ENCODE measurements at places on chromosomes 16 and 17. TPM values are rescaled to one million over a fixed set of nuclear protein-coding genes. Genes with fewer than 3 reads are reported as not detected.

TP53TG3C gene
- not detected for total RNA-seq

MMP2 gene
- total RNA-seq, result not detected

HLF gene
- 0.65 TPM for total RNA-seq

TBC1D28 gene
- total RNA-seq, result not detected

MYH3 gene
- 3.9 TPM for total RNA-seq

CALB2 gene
- not detected for total RNA-seq

TBC1D3C gene
- not detected for total RNA-seq

PHOSPHO1 gene
- not detected for total RNA-seq

PIGL gene
- total RNA-seq, result 25.2 TPM

DNA sequence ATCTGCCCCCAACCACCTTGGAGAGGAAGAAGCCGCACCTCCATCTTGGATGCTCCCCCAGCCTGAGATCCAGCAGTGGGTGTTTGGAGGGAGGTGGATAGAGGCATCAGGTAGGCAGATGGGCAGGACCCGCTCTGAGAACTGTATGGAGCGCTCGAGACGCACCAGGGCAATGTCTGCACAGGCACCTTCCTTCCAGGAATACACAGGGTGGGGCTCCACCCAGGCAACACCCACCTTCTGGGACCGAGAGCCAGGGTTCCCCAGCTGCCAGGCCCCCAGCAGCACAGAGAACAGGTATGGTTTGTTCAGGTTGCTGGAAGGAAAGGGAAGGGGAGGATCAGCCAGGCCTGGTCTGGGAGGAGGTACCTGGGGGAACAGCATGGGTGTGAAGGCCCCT, 2.4 kb downstream of the PRSS22 start:
- no peak for DNase-seq

- DNase-seq, result no peak
These were observed 380.3 kb downstream of the SNX29 start for GRCh38 chr16:12356632-12357340.

DNA sequence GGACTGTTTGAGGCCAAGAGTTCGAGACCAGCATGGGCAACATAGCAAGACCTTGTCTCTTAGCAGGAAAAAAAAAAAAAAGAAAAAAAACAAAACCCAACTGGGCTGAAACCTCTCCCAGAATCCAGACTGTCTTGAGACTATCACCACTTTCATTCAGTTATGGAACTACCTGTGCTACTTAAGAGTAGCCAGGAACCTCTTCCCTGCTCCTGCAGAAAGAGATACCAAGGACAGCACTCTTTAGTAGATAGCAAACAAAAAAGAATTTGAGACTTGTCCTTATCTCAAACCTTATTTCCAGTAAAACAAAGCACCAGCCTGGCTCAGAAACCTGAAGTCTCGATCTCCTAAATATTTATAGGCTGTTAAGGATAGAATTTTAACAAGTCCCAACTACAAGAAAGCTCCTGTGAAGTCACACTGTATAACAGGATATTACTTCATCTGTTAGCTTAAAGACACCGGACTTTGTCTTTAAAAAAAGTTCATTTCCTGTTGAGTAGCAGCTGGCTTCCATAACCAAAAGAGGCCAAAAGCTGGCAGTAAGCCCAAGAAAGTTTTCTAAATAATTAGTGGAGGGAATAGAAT, 5.1 kb downstream of the CDR2 start:
- no peak for DNase-seq

DNA sequence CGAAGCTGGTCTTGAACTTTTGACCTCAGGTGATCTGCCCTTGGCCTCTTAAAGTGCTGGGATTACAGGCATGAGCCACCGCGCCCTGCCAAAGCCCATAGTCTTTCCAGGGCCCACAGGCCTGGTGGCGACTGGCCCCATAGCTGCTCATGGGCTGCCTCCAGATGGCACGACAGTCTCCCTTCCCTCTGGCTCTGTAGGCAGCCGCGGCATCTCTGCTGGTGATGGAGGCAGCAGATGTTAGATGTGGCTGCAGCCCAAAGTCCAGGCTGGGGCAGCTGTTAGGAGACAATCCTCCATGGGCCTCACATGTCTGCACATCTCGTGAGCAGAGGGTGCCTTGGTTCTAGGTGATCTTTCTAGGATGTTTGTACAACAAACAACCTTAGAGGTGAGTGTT, 69.7 kb upstream of the DNAJA2 start:
- no peak for DNase-seq

- no peak for DNase-seq
These were observed 108.9 kb upstream of the EEF2KMT start for GRCh38 chr16:5206331-5206990.

DNA sequence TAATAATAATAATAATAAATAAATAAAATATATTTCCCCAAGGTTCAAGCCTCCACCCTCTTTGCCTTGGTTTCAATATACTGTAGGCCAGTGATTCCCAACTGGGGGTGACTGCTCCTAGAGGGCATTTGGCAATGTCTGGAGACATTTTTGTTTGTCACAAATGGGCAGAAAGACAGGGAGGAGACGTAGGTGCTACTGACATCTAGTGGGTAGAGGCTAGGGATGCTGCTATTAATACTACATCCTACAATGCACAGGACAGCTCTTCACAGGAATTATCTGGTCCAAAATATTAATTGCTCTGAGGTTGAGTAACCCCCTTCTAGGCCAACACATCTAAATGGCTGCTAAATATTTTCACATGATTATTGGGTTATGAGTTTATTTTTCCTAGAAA, 12.8 kb upstream of the PRR14 start:
- DNase-seq, result peak; percentile 48

DNA sequence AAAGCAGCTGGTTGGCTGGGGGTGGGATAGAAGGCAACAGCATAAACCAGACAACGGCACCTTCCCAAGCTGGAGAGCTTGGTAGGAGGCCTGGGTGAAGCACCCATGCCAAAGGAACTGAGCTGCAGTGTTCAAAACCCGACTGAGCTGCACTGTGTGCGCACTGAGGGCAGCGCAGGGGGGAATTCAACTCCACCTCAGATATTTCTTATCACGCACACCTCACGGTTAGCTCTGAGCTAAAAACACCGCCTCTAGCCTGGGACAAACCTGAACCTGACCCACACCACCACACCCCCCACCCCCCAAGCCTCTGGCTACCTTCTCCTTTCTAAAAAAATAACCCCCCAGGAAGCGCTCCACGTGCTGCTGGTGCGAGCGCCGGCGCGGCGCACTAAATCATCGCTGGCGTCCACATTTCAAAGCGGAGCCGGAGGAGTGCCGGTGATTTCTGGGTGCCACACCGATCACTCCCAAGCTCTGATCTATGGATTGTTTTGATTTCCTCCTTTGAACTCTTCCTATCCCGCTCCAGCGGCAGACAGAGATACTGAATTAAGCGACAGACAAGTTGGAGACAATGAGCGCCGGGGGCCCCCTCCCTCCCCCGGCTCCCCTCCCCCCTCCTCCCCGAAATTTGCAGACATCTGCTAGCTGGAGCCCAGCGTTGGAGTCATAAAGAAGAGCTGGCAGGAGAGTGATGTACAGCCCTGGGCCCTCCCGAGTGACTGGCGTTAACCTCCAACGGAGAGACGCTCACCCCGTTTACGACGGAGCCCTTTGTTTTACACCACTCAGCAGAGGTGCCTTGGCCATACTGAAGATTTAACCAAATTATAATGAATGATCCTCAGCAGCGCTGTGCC, 85.0 kb downstream of the NOG start:
- DNase-seq, result no peak

- no peak for DNase-seq
These were observed 21.9 kb downstream of the MRM1 start for GRCh38 chr17:36623281-36623680.

DNA sequence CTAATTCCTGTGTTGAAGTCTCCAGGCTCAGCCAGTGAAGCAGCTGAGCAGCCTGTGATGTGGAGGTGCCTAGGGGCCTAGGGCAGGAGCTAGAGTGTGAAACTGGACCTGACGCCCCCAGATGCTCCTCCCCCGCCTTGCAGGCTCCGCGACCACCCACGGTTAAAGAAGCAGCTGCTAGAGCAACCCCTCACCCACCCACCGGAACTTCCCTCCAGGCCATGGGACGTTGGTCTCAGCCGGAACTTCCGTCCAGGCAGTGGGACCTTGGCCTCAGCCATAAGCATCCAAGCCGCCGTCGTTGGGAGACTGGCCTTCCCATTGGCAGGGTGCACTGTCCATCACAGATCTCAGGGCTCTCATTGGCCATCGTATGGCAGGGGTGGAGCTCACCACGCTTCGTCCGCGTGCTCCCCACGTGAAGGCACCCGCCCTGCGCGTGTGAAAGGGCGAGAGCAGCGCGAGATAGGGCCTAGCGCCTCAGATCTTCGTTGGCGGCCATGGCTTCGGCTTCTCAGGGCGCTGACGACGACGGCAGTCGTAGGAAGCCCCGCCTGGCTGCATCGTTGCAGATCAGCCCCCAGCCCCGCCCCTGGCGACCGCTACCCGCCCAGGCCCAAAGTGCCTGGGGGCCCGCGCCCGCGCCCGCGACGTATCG, at the start of gene ADAD2:
ADAD2 (plus strand) TSS at position 427 of the 658 bp plus-strand sequence; CDS start at position 501, 74 bp downstream.
- no peak for DNase-seq

DNA sequence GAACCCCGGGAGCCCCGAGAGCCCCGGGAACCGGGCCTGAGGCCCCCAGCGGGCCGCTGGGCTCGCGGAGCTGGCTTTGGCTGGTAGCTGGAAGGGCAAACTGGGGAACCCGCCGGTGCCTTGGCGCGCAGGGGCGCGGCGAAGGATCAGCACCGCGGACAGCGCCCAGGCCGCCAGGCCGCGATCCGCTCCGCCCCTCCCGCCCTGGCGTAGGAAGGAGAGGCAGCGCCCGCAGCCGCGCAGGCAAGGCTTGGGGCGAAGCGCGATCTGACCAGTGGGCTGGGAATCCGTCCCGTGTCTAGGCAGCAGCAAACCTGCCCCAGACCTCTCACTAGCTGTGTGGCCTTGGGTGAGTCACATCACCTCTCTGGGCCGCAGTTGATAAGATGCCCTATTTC, 331 bp upstream of the CCDC92B start:
- peak; percentile 73 for DNase-seq

DNA sequence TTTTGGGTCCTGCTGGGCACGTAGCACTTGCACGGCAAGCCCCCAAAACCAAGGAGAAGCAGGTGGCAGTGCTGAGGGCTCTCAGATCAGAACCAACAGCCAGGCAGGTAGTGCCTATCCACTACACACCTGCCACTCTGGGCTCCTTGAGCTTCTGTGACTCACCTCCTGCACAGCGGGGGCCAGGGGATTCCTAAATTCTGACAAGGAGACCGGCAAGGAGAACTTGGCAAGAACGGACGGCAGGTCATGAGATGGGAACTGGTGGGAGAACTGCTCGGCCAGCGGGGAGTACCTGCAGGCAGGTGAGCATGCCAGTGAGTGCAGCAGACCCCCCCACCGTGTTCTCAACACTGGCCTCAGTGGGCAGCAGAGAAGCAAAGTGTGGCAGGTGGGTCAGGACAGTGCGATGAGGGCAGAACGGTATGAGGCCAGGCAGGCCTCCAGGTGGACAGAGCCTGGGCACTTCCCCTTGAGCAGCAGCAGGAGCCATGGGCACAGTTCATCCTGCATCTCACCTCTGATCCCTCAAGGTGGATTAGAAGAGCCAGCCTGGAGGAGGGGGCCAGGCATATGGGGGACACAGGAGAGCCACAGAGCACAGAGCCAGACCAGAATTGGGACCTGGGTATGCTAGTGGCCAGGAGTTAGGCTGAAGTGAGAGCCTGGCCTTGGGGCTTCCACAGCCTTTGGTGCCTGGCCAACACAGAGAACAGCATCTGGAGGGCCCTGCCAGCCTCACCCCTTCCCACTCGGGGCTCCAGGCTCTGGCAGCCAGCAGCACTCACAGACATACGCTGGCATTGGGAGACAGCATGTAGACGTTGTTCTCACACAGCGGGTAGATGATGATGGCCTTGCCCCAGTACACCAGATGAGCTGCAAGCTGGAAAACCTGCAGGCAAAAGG, 14.7 kb downstream of the MPG start:
- no peak for DNase-seq

- DNase-seq, result no peak
These were observed 57.0 kb downstream of the USP31 start for GRCh38 chr16:23092072-23092800.

GRCh38 chr17:76966486-76967181, 98.4 kb downstream of the MGAT5B start:
- no peak for DNase-seq

GRCh38 chr17:58187063-58187462, 5.5 kb upstream of the EPX start:
- no peak for DNase-seq

GRCh38 chr17:29766796-29767327, 144.2 kb upstream of the CORO6 start:
- no peak for DNase-seq

GRCh38 chr17:76247304-76247703, 7.0 kb upstream of the RNF157 start:
- DNase-seq, result no peak

- no peak for DNase-seq
These were observed 5.0 kb downstream of the RPL3L start for GRCh38 chr16:1949507-1949906.

GRCh38 chr16:48369765-48370164, 15.4 kb downstream of the SIAH1 start:
- no peak for DNase-seq

DNA sequence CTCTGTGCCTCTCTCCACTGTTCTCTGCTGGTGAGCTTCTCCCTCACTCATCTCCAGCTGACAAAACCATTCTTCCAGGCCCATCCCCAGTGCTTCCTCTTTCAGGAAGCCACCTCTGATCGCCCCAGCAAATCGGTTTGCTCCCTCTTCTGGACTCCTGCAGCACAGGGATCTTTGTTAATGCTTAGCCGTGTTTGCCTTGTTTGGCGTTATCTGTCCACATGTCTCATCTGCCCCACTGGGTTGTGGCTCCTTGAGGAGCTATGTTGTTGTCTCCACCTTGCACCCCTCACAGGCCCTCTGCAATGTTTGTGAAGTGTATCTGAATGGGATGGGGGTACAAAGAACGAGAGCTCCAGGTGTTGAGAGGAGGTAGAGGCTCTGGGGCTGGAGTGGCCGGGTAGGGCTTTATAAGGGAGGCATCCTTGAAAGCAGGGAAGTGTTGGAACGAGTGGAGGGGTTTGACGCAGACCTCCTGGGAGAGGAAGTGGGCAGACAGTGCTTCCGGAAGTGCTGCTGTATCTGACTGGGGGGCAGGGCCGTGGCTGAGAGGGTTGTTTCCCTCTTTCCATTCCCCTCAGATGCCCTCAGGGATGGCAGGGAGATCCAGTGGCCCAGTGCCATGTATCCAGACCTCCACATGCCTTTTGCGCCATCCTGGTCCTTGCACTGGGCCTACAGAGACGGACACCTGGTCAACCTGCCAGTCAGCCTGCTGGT, 27.8 kb downstream of the CASKIN2 start:
- DNase-seq, result peak; percentile 67

- no peak for DNase-seq
These were observed 42.4 kb upstream of the MMP2 start for GRCh38 chr16:55436587-55436986.

DNA sequence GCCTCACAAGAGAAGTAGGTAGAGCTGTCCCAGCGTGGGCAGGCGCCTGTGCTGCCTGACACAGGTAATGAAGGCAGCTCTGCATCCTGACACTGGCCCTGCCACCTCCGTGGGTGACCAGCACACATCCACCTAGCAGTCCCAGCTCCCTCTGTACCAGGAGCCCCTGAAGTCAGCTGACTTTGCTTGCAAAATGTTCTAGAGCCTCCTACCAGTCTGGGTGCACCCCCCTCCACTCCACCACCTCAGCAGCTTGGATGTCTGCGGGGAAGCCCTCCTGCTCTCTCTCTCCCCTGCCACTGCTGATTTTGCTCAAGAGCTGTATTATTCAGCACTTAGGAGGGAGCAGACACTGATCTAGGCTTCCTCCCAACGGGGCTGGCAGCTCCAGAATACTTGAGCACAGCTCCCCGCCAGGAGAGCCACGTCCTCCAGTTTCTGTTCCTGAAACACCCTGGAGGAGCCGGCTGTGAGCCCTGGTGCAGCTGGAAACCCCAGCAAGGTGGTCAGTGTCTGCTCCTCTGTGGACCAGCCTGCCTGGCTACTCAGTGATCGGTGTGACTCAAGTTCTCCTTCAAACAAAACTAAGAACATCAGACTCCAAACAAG, 1.0 kb downstream of the RNF166 start:
- peak; percentile 35 for DNase-seq
